ENCODE measurements at places on chromosomes 7 and 10. TPM values are rescaled to one million over a fixed set of nuclear protein-coding genes. Genes with fewer than 3 reads are reported as not detected.

DNA sequence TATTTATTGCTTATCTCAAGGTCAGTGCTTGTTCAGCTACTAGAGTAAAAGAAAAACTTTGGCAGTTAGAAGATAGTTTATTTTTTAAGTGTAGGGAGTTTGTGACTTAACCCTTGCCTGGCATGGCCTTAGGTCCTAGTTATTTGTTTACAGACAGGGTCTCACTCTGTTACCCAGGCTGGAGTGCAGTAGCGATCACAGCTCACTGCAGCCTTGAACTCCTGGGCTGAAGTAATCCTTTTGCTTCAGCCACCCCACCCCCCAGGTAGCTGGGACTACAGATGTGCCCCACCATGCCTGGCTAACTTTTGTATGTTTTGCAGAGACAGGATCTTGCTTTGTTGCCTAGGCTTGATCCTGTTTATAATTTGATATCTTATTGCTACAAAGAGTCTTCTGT, 4.2 kb downstream of the ANLN start:
- DNase-seq: no peak

DNA sequence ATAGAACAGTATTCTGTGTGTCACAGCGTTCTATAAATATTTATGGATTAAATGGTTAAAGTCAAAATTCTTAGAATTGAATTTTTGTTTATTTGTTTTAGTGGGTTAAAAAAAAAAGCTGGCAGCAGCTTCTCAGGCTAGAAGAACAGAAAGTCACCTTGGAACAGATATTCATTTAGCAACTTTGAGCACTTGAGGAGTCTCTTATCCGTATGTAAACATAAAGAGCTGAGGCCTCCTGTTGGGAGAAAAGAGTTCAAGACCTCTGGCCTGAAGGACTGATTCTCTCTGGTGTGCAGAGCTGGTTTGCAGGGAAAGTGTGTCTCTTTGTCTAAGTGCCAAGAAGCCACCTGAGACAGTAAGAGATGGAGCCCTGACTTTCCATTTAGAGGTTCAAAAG, 109.9 kb downstream of the HERPUD2 start:
- no peak for DNase-seq

DNA sequence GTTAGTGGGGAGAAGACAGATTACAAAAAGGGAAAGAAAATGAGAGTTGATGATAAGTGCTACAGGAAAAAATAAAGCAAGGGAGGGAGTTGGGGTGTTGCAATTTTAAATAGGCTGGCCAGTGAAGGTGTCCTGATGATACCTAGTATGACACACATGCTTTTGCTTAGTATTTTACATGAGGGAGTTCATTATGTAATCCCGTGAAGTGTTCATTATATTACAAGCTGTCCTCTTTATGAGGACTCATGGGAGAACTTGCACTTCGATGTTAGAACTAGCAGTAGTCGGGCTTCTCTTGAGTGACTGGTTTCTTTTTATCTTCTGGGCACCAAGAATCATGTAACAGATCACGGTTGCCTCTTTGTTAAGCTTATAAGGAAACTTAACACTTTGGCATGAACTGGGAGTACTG, 102.3 kb upstream of the MTPN start:
- no peak for DNase-seq

DNA sequence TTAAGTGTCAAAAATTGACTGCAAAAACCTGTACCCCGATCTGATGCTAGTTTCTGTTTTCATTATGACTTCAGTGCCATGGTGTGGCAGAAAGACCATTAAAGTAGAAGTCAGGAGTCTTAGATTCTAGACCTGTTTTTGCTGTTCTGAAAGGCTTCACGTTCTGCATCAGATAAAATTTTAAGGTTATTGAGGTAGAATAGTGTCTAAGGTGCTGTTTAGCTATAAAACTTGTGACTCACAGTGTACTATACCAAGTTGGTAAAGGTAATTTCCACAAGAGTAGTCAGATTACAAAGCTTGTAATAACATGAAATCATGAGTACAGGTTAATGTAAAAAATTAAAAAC, 38.6 kb downstream of the ZNRF2 start:
- no peak for DNase-seq

- DNase-seq: no peak
These were observed 10.1 kb upstream of the SEMA3A start for GRCh38 chr7:84204655-84205054.

CACNA2D1 gene
- not detected for total RNA-seq

CYP3A7 gene
- not detected for total RNA-seq

FAM180A gene
- total RNA-seq: not detected
